ENCODE measurements at places on chromosomes 11 and 22.

GRCh38 chr22:47547881-47548650, 785.6 kb downstream of the TBC1D22A start:
- no peak for DNase-seq

DNA sequence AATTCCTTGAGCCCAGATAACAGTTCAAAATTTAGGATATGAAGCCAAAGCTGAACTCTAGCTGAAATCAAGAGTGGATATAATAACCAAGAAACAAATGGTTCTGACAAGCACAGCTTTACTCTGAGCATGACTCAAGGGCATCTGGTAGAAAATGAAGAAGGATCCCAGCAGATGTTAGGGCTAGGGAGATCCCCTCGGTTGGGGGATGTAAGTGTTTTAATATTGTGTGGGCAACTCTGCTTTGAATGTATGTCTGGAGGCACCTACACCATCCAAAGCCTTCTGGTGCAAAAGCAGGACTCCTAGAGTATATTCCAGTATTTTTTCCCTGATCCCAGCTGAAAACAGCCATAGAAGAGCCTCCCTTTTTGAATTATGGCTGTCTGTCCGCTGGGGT, 61.7 kb downstream of the FLI1 start:
- no peak for DNase-seq

DNA sequence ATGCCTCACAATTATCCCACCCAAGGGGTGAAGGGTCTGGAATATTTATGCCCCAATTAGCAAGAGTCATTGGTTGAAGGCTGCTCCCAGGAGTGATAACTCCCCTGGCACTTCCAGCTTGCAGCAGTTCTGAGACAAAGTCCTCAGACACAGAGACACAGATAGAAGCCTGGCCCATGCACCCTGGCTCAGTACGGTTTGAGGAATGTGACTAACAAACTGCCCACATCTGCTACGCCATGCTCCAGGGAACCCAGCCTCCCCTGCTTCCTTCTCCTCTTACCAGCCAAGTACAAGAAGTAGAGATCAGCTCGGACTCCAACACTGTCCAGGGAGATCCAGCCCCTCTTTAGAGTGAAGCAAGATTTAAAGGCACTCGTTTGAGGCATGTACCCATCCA, 48.5 kb upstream of the BMAL1 start:
- no peak for DNase-seq

GRCh38 chr22:26565889-26566288, 24.0 kb downstream of the TPST2 start:
- no peak for DNase-seq

DNA sequence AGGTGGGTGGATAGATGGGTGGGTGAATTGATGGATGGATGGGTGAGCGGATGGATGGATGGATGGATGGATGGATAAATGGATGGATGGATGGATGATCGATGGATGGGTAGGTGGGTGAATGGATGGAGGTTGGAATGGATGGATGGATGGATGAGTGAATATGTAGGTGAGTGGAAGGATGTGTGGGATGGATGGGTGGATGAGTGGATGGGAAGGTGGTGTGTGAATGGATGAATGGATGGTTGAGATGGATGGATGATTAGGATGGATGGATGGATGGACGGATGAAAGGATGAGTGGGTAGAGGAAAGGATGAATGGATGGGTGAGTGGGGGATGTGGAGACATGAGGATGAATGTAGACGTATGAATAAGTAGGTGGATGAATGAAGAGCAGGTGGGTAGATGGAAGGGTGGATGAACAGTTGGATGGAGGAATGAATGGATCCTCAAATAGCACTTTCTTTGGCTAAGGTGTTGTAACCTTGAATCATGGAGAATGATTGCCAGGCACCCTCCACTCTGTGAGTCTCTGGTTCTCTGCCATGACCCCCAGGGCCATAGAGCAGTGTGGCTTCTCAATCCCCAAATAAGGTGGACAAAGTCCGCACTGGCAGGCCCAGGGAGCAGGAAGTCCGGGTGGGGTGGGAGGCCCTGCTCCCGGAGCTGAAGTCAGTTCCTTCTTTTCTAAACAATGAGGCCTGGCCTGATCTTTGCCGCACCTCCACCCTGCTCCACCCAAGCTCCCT, 36.9 kb downstream of the IGF2 start:
- DNase-seq, result no peak

- no peak for DNase-seq
Observed at GRCh38 chr11:91996526-91996925, 228.1 kb upstream of the FAT3 start.

- DNase-seq, result no peak
Observed at GRCh38 chr11:67307545-67308001, 4.2 kb downstream of the SSH3 start.

DNA sequence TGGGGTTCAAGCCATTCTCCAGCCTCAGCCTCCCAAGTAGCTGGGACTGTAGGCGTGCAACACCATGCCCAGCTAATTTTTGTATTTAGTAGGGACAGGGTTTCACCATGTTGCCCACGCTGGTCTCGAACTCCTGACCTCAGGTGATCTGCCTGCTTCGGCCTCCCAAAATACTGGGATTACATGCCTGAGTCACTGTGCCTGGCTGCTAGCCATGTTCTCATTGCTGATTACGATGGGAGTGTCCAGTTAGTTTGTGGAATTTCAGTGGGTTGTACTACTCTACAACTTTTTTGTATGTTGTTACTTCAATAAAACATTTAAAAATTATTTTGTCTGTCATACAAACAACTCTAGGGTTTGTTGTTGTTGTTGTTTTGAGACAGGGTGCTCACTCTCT, 4.8 kb upstream of the VPS11 start:
- DNase-seq, result peak; percentile 22

GRCh38 chr11:6077723-6078122, 29.8 kb upstream of the OR56B4 start:
- DNase-seq, result no peak

GRCh38 chr11:30459306-30459705, 126.8 kb downstream of the MPPED2 start:
- DNase-seq, result no peak

All from A549 (cell line).